PC-9 (cell line): ENCODE measurements at places on chromosomes 6 and 20. TPM values are rescaled to one million over a fixed set of nuclear protein-coding genes. Genes with fewer than 3 reads are reported as not detected.

DUSP15 gene
- not detected in 2 replicates for total RNA-seq

CLDN20 gene
- not detected in 2 replicates for total RNA-seq

CRISP2 gene
- total RNA-seq: not detected in 2 replicates

MEA1 gene
- total RNA-seq: 77.0 and 77.6 TPM in 2 replicates

C4B gene
- 7.5 and 8.3 TPM in 2 replicates for total RNA-seq

NRN1 gene
- not detected in 2 replicates for total RNA-seq

GSTA1 gene
- total RNA-seq: not detected in 2 replicates

XKR7 gene
- not detected in 2 replicates for total RNA-seq

TSPYL4 gene
- total RNA-seq: 10.6 and 10.9 TPM in 2 replicates

TFAP2D gene
- not detected in 2 replicates for total RNA-seq

LTB gene
- 0.63 TPM in 1 of 2 replicates, not detected in the other for total RNA-seq

CST11 gene
- total RNA-seq: not detected in 2 replicates

HLA-DMB gene
- total RNA-seq: 0.73 and 1.1 TPM in 2 replicates

COL12A1 gene
- 12.5 and 18.7 TPM in 2 replicates for total RNA-seq

NMBR gene
- 0.35 TPM in 1 of 2 replicates, not detected in the other for total RNA-seq

ADGB gene
- not detected in 2 replicates for total RNA-seq

BMP7 gene
- 0.13 and 0.60 TPM in 2 replicates for total RNA-seq

SAMD10 gene
- 14.4 and 18.7 TPM in 2 replicates for total RNA-seq

ADGRF5 gene
- total RNA-seq: 23.1 and 40.0 TPM in 2 replicates

ADGRF1 gene
- 112 and 162 TPM in 2 replicates for total RNA-seq

KIF3B gene
- total RNA-seq: 41.4 and 52.3 TPM in 2 replicates

BACH2 gene
- total RNA-seq: 2.3 and 4.2 TPM in 2 replicates

HLA-DPB1 gene
- total RNA-seq: not detected in 2 replicates

CST5 gene
- total RNA-seq: 0.93 and 2.2 TPM in 2 replicates

SCGN gene
- total RNA-seq: not detected in 2 replicates

CTAGE9 gene
- not detected in 2 replicates for total RNA-seq

SGK2 gene
- total RNA-seq: 3.1 and 3.7 TPM in 2 replicates

TCF21 gene
- not detected in 2 replicates for total RNA-seq

BHLHE23 gene
- total RNA-seq: not detected in 2 replicates

CEP85L gene
- 3.0 TPM in 2 replicates for total RNA-seq

SNAP25 gene
- total RNA-seq: not detected in 2 replicates

IPCEF1 gene
- 0.28 and 0.57 TPM in 2 replicates for total RNA-seq

SLCO4A1 gene
- 14.1 and 19.3 TPM in 2 replicates for total RNA-seq

RIPPLY2 gene
- not detected in 2 replicates for total RNA-seq

GABRR2 gene
- 0.52 TPM in 1 of 2 replicates, not detected in the other for total RNA-seq

LPA gene
- not detected in 2 replicates for total RNA-seq

TBC1D7 gene
- 29.2 and 30.4 TPM in 2 replicates for total RNA-seq

OR12D3 gene
- not detected in 2 replicates for total RNA-seq

GPR6 gene
- not detected in 2 replicates for total RNA-seq

HSPA12B gene
- total RNA-seq: not detected in 2 replicates

PAX1 gene
- not detected in 2 replicates for total RNA-seq

FAM110A gene
- 30.8 and 36.6 TPM in 2 replicates for total RNA-seq

RBM39 gene
- total RNA-seq: 354 and 379 TPM in 2 replicates

PRDM1 gene
- total RNA-seq: 1.4 and 2.6 TPM in 2 replicates
